AG04449 (cell line): ENCODE measurements at places on chromosomes 16 and 17.

- no peak for DNase-seq
Observed at GRCh38 chr17:1977583-1978395, 47.3 kb downstream of the RTN4RL1 start.

- no peak for DNase-seq
Observed at GRCh38 chr16:51490866-51491265, 339.8 kb upstream of the SALL1 start.

- no peak for DNase-seq
Observed at GRCh38 chr17:63998050-63998720, at the start of gene PRR29. TSS of gene PRR29 (plus strand) at chr17:63998351. CDS start at chr17:63998365, 14 bp downstream.

DNA sequence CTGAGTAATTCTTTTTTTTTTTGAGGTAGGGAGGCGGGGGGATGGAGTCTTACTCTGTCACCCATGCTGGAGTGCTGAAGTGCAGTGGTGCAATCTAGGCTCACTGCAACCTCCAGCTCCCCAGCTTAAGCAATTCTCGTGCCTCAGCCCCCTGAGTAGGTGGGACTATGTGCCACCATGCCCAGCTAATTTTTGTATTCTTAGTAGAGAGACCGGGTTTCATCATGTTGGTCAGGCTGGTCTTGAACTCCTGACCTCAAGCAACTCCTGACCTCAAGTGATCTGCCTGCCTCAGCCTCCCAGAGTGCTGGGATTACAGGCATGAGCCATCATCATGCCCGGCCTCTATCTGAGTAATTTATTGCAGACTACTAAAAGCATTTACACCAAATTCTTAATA lies 19.4 kb downstream of the KPNB1 start:
- DNase-seq: no peak

- no peak for DNase-seq
Observed at GRCh38 chr17:77228241-77228752, 87.5 kb downstream of the SEC14L1 start.

- no peak for DNase-seq
Observed at GRCh38 chr17:3222505-3222904, 15.0 kb downstream of the OR1A1 start.

- no peak for DNase-seq
Observed at GRCh38 chr16:50802000-50802399, 60.1 kb downstream of the CYLD start.

DNA sequence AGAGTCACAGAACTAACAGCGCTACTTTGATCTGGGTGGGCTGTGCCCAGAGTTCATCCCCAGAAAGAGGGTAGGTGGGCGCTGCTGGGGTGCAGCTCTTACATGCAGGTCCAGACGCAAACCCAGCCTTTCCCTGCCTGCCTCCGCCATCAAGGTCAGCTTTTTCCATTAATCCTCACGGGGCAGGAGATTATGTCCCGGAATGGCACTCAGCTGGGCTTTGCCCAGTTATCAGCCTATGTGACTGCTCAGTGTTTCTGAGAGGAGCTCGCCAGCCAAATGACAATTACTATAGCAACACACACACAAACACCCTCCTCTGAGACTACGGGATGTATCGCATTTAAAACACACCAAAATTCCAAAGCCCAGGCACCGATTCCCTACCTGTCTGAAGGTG lies 20.1 kb downstream of the GLYR1 start:
- no peak for DNase-seq

DNA sequence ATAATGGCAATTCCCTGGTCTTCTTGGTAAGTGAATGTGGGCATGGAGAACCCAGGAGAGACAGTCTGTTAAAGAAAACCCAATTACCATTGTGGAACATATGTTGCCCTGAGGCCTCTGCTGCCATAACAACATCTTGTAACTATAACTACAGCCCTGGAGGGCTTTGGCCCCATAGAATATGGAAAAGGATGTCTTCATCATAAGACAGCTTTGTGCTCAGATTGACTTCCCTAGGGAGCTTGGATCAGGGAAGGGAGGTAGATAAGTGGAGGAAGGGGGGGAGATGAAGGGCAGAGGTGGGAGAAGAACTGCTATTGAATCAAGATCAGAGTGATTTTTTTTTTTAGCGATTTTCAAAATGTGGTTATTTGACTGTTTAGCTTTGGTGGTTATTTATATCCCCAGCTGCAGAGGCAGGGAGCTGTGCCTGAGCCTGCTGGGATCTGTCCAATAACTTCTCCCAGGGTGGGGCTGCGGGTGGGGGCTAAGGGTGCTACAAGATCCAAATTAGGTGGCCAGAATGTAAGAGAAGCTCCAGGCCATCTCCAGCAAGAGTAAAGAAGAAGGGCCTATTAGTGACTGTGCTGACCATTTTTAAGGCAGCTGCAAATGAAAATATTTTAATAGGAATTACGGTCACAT lies 5.3 kb upstream of the KAT7 start:
- no peak for DNase-seq

- DNase-seq: no peak
Observed at GRCh38 chr16:48541108-48541786, 68.7 kb downstream of the N4BP1 start.

- DNase-seq: no peak
Observed at GRCh38 chr16:2296661-2297505, 29.0 kb upstream of the RNPS1 start.

GRCh38 chr17:44362459-44362948 lies 1.1 kb downstream of the FAM171A2 start:
- no peak for DNase-seq

DNA sequence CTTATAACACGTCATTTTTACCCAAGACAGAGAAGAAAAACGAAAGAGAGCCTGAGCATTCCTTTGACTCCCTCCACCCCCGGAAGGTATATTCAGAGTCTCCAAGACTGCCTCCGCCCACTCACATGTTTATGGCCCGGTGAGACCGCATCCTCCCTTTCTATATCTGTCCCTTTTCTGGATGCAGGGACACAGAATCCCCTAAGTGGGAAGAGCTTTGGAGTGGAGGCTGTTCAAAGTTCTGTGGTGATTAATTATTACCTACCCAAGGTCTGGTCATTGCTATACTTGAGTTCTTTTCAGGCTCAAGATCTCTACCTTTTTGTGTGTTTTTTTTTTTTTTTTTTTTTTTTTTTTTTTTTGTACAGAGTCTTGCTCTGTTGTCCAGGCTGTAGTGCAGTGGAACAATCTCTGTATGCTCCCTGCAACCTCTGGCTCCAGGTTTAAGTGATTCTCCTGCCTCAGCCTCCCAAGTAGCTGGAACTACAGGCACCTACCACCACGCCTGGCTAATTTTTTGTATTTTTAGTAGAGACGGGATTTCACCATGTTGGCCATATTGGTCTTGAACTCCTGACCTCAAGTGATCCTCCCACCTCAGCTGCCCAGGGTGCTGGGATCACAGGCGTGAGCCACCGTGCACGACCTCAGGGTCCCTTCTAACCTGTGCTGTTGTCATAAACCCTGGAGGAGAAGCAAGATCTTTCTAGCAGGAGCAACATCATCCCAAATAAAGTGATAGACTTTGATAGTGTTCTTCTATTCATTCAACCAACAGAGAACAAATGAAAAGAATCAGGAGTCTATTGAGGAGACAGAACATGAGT lies 407.1 kb downstream of the WWOX start:
- DNase-seq: no peak

- no peak for DNase-seq
Observed at GRCh38 chr17:7237761-7238419, 1.4 kb downstream of the PHF23 start.

GRCh38 chr16:53745753-53746266 lies 41.9 kb downstream of the FTO start:
- DNase-seq: no peak

DNA sequence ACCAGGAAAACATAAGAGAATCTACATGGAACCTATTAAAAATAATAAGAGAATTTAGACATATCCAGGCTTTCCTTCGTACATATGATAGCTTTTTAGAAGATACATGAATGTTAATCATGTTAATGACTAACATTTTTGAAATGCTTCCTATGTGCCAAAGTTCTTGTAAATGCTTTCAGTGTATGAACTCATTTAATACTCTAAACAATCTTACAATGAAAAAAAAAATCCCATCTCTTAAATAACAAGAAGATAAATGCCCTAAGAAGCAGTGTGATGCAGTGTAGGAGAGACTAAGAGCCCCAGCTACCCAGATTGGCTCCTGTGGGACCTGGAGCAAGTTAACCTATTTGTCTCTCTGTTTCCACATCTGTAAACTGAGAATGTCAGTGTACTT lies 220.4 kb upstream of the MYOCD start:
- DNase-seq: no peak

DNA sequence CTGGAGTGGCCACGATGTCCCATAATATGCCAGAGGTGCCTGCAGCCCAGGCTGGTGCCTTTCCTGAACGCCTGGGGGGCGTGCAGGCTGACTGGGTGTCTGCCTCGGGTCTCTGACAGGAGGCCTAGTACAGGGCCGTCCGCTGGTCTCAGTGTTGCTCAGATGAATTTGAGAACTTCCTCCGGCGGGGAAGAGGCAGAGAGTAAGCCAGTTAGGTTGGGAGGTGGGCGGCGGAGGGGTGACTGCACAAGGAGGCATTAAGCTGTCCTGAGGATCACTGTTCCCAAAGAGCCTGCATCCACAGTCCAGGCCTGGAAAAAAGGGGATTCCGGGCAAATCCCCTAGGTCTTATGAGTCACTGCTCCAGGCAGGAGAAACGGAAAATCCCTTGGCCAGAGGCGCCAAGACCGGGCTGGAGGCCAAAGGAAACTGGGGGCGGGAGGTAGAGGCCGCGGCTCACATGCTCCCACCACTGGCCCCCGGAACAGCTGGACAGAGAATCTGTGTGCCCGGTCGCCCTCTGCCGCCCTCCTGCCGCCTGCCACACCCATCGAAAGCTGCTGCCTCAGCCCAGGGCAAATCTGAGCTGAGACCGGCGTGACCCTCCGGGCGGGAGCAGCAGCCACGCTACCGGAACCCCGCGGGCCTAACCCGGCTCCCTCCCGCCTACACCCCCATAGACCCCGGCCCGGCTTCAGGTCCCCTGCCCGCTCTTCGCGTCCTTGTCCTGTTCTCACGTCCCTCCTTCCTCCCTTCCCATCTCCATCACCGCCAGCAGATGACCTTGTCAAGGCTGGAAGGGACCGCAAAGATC lies 1.2 kb downstream of the TRIM47 start:
- peak; percentile 73 for DNase-seq

DNA sequence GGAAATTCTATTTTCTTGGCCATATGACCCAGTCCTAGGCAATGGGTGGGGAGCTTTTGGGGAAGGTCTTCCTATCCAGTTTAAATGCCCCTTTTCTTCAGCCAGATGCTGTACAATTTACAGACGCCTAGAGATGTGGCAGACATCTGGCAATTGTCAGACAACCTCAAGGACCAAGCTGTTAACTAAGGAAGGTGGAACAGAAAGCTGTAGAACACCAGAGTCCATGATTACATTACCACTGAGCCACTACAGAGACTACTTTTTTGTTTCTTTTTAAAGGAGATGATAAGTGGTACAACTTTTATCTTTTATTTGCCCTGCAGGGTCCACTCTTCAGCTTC lies 21.1 kb upstream of the CORO6 start:
- no peak for DNase-seq

GRCh38 chr16:4378999-4379690 lies 7.5 kb downstream of the VASN start:
- no peak for DNase-seq

DNA sequence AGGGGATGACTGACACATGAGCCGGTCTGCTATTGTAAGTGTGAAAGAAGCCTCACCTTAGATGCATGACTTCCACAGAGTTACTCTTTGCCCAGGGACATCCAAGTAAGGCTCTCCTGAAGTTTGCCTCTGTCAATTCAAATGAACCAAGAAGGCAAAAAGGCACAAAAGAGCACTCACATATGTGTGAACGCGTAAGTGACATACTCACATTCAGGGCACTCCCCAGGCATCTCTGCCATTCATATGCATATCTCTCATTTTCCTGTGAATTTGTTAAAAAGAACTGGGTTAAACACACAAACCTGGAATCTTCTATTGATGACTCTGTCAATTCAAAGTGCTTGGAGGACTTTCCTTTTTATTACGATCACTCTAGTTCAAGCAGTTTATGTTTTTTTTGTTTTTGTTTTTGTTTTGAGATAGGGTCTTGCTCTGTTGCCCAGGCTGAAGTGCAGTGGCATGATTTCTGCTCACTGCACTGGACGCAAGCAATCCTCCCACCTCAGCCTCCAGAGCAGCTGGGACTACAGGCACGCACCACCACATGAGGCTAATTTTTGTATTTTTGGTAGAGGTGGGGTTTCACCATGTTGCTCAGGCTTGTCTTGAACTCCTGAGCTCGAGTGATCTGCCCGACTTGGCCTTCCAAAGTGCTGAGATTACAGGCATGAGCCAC lies 49.4 kb downstream of the DUSP14 start:
- no peak for DNase-seq

DNA sequence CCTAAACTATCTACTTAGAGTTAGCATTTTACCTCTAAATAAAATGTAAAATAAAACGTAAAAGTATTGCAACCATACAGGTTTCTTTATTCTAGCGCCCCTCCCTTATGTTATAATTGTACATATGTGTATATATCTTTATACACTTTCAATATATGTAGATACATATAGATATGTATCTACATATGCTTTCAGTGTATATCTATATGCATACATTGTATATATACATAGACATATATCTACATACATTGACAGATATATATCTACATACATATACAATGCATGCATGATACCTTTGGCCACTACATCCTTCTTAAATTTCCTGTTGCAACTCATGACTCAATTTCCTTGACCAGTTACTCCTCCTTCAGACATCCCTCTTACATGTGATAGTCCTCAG lies 16.7 kb downstream of the BPTF start:
- no peak for DNase-seq

- DNase-seq: no peak
Observed at GRCh38 chr16:14579266-14579665, 50.8 kb downstream of the PARN start.

GRCh38 chr17:59221159-59221847 lies 992 bp downstream of the GDPD1 start:
- DNase-seq: no peak

DNA sequence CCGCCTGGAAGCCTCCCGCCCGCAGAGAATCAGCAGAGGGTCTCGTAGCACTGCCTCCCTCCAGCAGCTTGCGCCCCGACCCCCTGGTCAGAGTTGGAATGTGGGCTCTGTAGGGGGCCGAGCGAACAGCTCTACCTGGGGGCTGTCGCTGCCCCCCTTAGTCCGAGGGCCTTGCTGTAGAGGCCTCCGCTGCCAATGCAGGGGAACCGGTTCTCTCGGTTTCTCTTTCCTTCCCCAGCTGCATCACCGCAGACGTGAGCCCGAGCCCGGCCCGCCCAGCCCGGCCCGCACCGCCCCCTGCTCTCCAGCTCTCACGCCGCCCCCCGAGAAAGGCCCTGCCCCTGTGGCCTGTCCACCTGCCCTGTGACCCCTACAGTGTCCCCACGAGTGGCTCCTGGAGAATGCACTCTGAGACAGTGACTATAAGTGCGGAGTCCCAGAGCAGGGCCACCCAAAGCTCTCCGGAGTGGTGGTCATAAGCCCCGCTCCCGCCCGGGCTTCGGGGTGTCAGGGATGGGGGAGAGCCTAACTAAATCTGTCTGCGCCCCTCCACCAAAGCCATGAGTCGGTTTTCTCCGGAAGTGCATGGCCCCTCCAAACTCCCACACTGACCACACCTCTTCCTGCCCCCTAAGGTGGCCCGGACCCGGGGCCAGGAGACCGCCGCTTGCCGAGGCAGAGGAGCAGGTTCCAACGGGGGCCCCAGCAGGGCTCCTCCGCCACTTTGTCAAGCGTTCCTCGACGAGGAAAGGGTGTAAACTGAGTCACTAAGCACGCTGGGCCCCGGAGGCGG lies 1.7 kb downstream of the ARHGAP27 start:
- DNase-seq: no peak

- DNase-seq: no peak
Observed at GRCh38 chr17:75504347-75505151, 10.8 kb downstream of the CASKIN2 start.

- DNase-seq: no peak
Observed at GRCh38 chr16:15948532-15949209, 745 bp upstream of the ABCC1 start.
